ENCODE measurements at places on chromosomes 4 and X. TPM values are rescaled to one million over a fixed set of nuclear protein-coding genes. Genes with fewer than 3 reads are reported as not detected.

DNA sequence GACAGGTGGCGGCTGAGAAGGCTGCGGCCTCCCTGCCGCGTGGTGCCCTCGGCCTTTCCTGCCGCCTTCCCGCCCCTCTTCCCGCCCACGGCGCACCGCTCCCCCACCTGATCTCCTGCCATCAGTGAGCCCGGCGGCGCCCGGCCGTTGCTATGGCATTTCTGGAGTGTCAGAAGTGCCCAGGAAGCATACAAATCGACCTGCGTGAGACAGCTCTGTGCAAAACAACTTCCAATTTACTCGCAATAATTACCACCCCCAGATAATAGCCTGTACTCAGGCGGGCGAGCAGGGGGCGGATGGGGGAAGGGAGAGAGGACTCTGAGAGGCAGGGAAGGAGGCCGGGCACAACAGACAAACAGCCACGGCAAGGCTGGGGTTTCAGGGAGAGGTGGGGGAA lies 16.6 kb upstream of the ERCC6L start:
- DNase-seq, result no peak

DNA sequence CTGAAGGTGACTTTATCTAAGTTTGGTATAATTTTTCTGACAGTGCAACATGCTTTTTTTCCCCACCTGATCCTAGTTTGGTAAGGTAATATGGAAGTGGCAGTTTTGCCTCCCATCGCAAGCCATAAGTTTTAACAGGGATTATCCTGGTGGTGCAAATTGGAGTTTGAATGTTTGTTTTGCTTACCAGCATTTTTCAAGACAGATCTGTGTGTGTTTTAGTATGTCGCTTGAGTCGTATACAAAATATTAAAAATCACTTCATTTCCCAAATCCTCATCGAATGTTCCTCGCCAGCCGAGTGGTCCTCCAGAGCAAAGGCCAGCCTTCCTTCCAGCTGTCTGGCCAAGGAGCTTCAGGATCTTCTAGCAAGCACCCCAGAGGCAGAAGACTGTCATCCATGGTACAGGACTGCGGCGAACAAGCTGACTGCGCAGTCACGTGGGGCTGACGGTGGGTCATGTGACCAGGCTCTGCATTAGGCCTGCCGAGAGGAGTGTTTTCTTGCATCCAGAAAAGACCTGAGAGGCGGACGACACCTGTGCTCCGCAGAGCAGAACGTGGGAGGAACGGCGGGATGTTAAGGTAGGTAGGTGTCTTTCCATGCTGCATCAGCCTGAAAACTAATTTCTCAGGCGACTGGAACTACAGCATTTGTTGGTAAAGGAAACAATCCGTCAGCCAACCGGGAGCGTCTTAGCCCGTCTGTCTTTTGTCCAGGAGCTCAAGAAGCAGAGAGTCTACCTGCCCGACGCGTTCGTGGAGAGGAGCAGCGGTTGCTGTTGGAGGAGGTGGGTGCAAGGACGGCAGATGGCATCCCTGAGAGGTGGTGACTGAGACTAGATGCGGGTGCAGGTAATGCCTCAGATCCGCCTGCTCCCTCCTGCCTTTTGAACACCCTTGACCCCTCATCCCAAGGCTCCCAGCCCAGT lies at the start of gene GPRASP3:
TSS of gene GPRASP3 (plus strand) at position 507 of the 932 bp plus-strand sequence. CDS start 28,253 bp downstream, outside the sequence.
- DNase-seq, result peak; percentile 52

LIAS gene
- total RNA-seq, result 34.0 TPM

KIAA1210 gene
- not detected for total RNA-seq

GRCh38 chr4:147737623-147738022 lies 5.7 kb downstream of the ARHGAP10 start:
- DNase-seq, result no peak

Data from CD8-positive, alpha-beta memory T cell (primary cell).